ENCODE measurements at places on chromosomes 12 and 14. TPM values are rescaled to one million over a fixed set of nuclear protein-coding genes. Genes with fewer than 3 reads are reported as not detected.

The NUBPL gene
- 16.1 TPM for total RNA-seq

The PZP gene
- total RNA-seq = not detected

The CCDC91 gene
- total RNA-seq = 8.9 TPM

The CACNA2D4 gene
- 1.6 TPM for total RNA-seq

The PXN gene
- 129 TPM for total RNA-seq

The OVCH1 gene
- total RNA-seq = not detected

The RNASE4 gene
- total RNA-seq = 15.8 TPM

The STYX gene
- 17.7 TPM for total RNA-seq

The CMKLR1 gene
- total RNA-seq = not detected

The CKAP4 gene
- total RNA-seq = 353 TPM

The SLC25A47 gene
- total RNA-seq = not detected

The PRH2 gene
- total RNA-seq = not detected

The TDRD9 gene
- under 0.01 TPM for total RNA-seq

The SIX6 gene
- total RNA-seq = not detected

The ANKRD9 gene
- total RNA-seq = 18.8 TPM

The TMEM121 gene
- 6.2 TPM for total RNA-seq

The FAM181A gene
- total RNA-seq = not detected

The ASCL1 gene
- total RNA-seq = not detected

The SERPINA12 gene
- not detected for total RNA-seq

The C1QL4 gene
- 0.89 TPM for total RNA-seq

The PSMB11 gene
- not detected for total RNA-seq

The RPAP3 gene
- 13.0 TPM for total RNA-seq

The FAM222A gene
- total RNA-seq = 0.71 TPM

The CELA1 gene
- total RNA-seq = not detected

The INHBC gene
- total RNA-seq = not detected

The NDUFA9 gene
- total RNA-seq = 65.7 TPM

The MEG3 gene
- total RNA-seq = 53.3 TPM

Data from myometrial cell (primary cell).